ENCODE measurements at places on chromosomes 4 and X.

- DNase-seq, result no peak
Measured at GRCh38 chr4:107896158-107896645, 35.1 kb upstream of the CYP2U1 start.

DNA sequence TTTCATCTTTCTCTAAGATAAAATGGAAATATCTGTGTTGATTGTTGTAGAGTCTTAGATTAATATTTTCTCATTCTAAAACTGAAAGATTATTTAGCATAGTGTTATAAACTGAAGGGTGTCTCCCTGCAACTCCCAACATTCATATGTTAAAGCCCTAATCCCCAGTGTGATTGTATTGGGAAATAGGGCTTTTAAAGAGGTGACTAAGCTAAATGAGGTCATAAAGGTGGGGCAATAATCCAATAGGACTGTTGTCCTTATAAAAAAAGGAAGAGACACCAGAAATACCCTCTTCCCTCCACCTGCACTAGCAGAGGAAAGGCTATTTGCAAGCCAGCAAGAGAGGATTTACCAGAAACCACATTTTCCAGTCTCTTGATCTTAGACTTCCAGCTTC, 1626.4 kb downstream of the C4orf33 start:
- no peak for DNase-seq

GRCh38 chr4:107213880-107214279, 177.8 kb upstream of the DKK2 start:
- DNase-seq, result no peak

DNA sequence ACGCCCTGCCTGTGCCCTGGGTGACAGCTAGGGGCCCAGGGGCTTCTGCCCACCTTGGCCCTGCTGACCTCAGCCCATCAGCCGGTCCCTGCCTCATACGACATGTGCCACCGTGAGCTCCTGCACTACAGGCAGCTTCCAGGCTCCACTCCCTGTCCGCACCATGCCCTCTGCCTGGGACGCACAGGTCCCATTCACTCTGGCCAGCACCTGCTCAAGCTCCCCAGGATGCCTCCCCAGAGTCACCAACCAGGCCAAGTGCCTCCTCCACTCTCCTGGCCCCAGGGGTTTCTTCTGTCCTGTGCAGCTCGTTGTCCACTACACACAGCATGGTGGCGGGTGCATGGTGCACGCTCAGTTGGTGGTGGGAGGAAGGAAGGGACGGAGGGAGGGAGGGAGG, 20.2 kb upstream of the MRFAP1 start:
- no peak for DNase-seq

DNA sequence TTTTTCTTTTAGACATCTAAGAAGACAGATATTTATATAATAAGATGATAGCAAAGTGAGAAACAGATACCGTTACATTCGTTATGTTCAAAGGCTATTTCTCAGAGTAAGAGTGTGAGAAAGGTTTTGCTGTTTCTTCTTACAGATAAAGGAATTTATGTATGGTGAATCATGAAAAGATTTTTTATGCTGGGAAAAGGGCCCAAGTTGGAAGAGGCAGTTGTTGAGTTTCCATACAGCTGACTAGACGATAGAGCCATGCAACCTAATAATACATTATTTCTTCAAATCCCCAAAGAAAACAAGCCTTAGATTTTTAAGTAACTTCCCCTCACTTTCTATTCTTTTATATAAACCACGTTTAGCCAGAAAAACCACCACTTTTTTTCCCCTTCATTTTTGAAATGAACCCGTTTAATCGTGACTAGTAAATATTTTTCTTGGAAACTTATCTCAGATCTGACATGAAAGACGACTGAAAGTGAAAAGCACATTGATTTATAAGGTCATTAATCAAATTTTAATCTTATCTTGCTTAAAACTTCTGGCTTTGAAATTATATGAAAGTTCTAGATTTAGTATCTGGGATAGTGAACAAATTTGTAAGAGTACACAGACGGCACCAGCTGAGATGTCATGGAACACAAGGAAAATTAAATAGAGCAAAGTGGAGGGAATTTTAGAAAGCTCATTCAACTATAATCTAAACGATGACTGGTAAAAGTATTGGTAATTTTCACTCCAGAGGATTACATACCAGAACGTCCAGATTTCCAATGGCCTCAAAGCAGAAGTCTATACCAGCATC, 10.9 kb downstream of the ADH6 start:
- DNase-seq, result no peak

DNA sequence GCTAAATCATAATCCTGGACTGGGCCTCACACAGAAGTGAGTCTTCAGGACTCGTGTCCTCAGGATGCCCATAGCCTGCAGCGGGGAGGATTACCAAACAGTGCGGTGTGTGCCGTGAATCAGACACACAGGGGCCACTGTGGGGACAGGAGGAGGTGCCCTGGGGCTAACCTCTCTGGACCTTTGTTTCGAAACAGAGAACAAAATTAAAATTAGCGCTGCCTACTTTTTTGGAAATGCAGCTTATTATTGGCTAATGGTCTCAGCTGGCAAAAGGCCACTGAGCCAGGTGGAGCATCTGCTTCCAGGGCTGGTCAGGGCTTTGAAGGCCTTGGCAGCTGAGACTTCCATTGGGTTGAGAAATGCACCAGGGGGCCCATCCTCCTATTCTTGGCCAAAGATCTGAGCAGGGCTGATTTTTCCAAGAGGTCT, 236.2 kb downstream of the EVC2 start:
- DNase-seq, result no peak

DNA sequence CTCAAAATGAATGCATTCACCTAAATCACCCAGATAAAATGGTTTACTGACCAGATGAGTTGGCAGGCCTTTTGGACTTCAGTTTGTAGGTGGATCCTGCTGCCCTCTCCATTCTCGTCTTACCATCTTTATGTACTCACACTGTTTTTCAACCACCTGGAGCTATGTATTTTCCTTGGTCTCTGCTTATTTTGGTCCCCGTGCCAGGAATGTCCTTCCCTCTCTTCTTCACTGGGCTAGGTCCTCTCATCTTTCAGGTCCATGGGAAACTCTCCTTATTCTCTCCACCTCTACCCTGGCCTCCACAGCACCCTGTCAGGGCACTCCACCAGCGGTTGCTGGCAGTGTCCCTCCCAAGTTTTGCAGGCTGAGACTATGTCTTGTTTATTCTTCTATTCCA, 2.6 kb downstream of the GPRIN3 start:
- DNase-seq, result no peak

GRCh38 chr4:140005699-140006098, 148.3 kb downstream of the MAML3 start:
- no peak for DNase-seq

DNA sequence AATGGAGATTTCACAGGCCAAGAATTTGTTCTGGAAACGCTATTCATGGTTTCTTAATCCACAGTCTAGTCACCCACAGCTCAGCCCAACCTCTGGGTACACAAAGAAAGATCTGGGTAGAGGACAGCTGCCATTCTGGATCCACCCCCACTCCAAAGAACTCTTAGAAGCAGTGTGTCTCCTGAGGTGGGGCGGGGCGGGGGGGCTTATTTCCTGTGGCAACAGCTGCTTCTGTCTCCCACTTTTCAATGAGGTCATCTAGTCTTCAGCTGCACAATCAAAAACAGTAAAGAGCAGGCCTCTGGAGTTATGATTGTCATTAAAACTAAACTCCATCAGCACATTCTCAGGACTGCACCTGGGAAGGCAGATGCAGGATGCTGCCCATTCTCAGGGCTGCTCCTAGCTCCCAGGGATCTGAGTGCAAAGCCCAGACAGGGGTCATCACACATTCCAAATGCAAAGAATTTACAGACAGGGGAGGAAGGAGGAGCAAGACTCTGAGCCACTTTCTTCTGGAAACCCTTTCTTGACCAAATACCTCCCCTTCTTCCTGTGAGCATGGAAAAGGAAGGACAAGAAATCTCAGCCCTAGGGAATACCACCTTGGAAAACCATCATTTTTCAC, 207.3 kb downstream of the HS6ST2 start:
- no peak for DNase-seq

DNA sequence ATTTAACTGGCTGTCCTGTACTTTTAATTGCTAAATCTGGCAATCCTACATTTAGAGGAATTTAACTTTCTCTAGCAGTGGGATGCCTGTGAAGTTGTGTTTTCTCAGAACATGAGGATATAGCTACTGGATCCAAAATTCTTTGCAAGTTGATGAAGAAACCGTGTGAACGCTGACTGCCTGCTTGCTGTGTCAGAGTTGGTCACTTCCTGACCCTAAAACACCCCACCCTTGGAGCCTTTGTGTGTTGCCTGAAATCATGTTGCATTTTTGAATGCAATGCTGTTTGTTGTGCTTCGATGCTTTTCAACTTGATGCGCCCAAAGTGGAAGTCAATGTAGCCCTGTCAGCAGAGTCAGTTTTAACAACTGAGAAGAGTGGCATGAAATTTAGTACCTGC, 211.2 kb downstream of the ANK2 start:
- DNase-seq, result no peak

DNA sequence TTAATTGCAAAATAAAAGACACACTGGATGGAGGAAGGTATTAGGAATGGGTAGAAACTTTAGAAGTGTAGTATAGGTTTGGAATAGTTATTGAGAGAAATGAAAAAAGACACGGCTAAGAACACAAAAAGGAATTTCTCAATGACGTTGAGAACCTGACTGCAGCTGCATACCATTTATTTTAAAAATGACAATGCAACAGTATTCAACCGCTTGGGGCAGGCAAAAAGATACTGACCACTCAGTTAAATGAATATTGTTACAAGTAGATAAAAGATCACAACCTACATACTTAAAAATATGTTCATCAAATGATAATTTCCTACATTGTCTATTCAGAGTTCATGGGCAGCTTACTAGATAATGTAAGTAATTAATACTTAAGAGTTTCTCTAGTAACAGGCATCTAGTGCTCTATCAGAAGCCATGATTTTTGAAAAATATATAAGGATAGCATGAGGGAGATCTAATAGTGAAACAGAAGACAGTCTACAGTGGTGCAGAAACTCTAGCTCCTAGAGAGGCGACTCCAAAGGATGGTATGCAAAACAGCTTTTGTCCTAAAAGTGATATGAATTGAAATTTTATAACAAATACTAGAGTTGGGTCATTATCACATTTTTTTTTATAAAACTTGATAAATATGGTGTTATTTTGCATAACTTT, 216.2 kb upstream of the VEGFC start:
- no peak for DNase-seq

DNA sequence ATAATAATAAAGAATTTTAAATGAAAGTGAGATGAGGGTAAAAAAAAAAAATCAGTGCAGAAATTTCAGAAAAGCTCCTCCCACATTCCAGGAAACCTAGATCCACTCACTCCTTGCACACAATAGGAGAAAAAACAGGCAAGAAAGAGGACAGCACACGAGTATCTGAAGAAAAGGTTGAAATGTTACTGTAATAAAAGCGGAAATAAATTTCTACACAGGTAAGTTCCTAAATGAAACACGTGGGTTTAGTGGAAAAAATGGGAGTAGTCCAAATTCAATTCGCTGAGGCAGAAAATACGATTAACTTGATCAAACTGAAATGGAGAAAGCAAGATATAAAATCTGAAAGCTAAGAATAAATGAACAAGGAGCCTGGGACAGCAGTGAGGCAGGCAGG, 2.0 kb upstream of the ACE2 start:
- DNase-seq, result no peak

- peak; percentile 92 for DNase-seq
Measured at GRCh38 chrX:115560978-115561604, at the start of gene PLS3. TSS of gene PLS3 (plus strand) at chrX:115561174. CDS start at chrX:115610251, 49,077 bp downstream.

DNA sequence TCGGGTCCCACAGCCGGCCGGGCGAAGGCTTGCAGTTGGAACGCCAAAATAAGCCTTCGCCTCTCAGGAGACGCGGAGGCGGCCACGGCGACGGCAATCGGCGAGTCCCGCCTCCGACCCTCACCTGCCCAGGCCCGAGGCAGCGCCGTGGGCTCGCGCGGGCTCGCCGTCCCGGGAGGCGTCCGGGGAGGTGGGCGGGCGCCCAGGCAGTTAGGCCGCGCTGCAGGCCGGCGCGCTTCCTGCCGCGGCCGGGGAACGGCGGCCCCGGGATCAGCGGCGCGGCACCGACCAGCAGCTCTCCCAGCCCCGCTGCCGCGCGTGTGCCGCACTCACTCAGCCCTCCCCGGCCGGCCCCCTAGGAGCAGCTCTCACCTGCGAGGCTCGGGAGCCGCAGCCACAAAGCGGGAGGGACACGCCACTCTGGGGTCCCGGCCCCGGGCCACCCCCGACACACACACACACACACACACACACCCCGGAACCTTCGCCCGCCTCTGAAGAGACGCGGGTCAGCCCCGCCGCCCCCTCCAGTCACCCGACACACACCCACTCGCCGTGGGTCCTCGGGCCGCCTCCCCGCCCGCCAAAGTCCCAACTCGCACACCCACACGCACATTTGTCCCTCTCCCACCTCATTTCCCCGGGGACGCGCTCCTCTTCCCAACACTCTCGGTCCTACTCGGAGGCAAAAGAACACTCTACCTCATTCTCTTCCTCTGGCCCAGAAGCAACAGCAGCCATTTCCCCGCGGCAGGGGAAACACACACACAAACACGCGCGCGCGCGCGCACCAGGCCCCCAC, at the start of gene CNOT6L:
CNOT6L (minus strand) TSS at position 767 of the 802 bp plus-strand sequence; CDS start at position 707, 60 bp downstream.
- DNase-seq, result peak; percentile 84

DNA sequence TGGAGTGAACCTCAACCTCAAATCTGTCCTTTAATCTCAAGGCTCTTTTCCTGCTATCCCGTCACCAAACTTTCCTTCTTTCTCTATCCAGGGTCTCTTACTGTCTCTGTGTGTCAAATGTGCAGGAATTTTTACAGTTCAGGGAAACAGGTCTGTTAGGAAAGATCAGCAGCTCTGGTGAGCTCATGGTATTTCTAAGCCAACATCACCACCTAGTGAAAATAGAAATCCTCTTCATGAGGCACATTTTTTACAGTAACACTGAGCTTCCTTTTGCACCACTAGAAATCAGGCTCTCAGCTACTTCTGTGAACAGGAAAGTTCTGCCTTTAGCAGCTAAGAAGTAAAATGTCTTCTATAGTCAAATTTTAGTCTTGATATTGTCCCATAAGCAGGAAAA, 39.6 kb downstream of the NUDT11 start:
- no peak for DNase-seq

DNA sequence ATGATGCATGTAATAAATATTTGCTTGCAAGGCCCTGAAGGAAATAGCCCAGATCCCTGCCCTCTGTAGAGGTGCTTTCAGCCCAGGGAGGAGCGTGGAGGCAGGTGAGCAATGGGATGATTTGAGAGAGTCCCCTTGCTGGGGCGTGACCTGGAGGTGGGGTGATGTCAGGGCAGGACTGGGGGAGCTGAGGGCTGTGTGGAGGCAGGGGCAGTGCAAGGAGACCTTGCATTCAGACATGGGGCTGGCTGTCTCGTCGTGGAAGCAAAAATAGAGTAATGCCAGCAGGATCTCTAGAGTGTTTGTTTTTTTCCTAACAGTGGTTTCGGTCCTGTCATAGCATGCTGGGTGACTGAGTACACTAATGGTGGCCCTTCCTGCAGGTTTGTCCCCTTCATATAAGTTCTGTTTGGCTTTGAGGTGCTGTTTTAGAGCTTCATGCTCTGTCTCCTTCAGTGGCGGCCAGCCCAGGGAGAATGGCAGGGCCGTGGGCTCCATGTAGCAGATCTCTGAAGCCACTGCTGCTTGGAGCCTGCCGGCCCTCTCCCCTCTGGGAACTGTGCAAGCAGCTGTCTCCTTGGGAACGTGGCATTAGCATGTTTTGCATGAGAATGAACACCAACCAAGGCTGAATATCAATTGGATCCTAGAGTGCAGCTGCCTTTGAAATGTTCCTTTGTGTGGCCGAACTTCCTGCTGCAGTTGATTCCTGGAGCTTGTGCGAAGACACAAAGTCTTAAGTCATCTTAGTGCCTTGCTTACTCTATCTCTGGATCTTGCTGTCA, 39.3 kb upstream of the CLDN34 start:
- DNase-seq, result no peak
